ENCODE measurements at places on chromosomes 7 and 10.

- DNase-seq: no peak
Measured at GRCh38 chr7:150449206-150449952, 1.1 kb upstream of the GIMAP8 start.

GRCh38 chr10:13062803-13063202 lies 37.2 kb upstream of the OPTN start:
- DNase-seq: no peak

DNA sequence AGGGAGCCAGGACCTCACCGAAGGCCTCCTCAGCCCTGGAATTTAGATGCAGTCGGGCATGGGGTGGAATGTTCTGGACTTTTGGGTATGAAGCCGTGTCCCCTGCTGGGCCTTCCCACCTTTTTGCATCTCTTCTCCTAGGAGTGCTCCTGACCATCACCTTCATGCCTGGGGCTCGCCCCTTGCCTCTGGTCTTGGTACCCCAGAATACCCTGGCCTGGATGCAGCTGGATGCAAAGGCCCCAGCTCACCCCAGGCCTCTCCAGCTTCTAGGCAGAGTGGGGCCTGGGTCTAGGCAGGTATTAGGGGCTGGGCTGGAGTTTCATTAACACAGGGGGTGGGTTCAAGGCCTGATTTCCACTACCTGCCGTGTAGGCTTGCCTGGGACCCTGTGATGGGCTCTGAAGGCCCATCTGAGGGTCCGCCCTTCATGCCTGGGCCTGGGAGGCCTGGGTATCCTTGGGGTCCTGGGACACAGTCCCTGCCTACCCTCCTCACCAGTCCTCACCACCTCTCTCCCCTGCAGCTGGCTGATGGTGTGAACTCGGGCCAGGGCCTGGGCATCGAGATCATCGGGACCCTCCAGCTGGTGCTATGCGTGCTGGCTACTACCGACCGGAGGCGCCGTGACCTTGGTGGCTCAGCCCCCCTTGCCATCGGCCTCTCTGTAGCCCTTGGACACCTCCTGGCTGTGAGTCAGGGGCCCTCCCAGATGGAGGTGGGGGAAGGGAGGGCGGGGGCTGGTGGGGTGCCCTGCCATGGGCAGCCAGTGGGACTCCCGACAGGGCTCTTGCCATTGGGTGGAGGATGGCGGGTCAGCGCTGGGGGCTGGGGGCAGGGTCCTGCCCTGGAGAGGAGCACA lies 10.1 kb downstream of the AQP1 start:
- no peak for DNase-seq

GRCh38 chr7:45342236-45342635 lies 184.6 kb downstream of the RAMP3 start:
- DNase-seq: no peak

GRCh38 chr10:52258799-52259425 lies 55.2 kb upstream of the DKK1 start:
- no peak for DNase-seq

DNA sequence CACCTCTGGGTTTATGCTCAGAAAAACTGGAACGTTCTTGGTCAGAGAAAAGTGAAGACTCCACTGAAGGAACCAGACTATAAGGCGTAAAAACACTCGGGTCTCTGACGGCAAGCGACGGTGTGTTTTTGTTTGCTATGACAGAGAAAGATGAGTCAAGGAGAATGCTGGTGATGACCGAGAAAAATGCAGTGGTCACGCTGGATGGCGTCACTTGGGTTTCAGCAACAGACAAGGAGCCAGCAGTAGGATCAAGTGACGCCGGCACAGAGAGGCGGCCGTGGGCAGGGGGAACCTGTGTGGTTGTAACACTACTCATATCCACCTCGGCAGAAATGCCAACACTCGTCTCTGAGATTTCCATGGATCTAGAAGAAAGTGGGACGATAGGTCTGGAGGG lies 63.4 kb downstream of the KIAA1549 start:
- DNase-seq: no peak

GRCh38 chr10:6044751-6045313 lies 17.3 kb downstream of the IL2RA start:
- DNase-seq: no peak

- peak; percentile 75 for DNase-seq
Measured at GRCh38 chr7:37765872-37766525, 82.4 kb upstream of the NME8 start.

DNA sequence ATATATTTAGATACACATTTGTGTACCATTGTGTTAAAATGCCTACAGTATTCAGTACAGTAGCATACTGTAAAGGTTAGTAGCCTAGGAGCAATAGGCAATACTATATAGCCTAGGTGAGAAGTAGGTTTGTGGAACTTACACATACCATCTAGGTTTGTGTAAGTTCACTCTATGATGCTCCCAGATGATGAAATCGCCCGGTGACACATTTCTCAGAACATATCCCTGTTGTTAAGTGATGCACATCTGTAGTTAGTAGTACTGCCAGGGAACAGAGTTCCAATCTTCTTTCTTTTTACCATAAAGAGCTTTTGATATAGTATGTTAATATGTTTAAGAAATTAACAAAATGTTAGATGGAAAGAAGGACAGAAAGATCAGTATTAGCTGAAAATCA lies 138.2 kb downstream of the SNX13 start:
- no peak for DNase-seq

GRCh38 chr7:14340393-14341074 lies 351.1 kb upstream of the ETV1 start:
- no peak for DNase-seq

- DNase-seq: no peak
Measured at GRCh38 chr7:8260871-8261694, 884 bp downstream of the ICA1 start.

DNA sequence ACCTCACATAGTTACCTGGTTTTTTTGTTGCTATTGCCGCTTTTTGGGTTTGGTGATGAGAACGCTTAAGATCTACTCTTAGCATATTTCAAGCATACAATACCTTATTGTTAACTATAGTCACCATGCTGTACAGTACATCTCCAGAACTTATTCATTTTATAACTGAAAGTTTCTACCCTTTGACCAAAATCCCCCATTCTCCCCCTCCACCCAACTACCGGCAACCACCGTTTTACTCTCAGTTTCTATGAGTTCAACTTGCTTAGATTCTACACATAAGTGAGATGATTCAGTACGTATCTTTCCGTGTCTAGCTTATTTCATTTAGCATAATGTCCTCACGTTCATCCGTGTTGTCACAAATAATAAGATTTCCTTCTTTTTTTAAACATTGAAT lies 86.7 kb upstream of the IL6 start:
- DNase-seq: no peak

- no peak for DNase-seq
Measured at GRCh38 chr7:116356333-116356965, 143.1 kb upstream of the CAV2 start.

GRCh38 chr7:102888561-102889233 lies 24.1 kb upstream of the LRRC17 start:
- DNase-seq: no peak

GRCh38 chr7:141097430-141097829 lies 23.6 kb downstream of the TMEM178B start:
- DNase-seq: no peak

Data from bone marrow (tissue), 2 donors.